ENCODE measurements at places on chromosomes 2 and 18. TPM values are rescaled to one million over a fixed set of nuclear protein-coding genes. Genes with fewer than 3 reads are reported as not detected.

HOXD4 gene
- total RNA-seq: not detected

MYOM1 gene
- total RNA-seq: 20.4 TPM

EPB41L3 gene
- not detected for total RNA-seq

GRCh38 chr2:225233234-225233633 lies 166.3 kb upstream of the NYAP2 start:
- H3K27ac ChIP-seq: no peak overlapping the region
- H3K27me3 ChIP-seq: no peaks in the 10 kb centered on the region
- no peaks in the 10 kb centered on the region for H3K4me1 ChIP-seq
- no peak for DNase-seq
- no peak overlapping the region for H3K4me3 ChIP-seq

DNA sequence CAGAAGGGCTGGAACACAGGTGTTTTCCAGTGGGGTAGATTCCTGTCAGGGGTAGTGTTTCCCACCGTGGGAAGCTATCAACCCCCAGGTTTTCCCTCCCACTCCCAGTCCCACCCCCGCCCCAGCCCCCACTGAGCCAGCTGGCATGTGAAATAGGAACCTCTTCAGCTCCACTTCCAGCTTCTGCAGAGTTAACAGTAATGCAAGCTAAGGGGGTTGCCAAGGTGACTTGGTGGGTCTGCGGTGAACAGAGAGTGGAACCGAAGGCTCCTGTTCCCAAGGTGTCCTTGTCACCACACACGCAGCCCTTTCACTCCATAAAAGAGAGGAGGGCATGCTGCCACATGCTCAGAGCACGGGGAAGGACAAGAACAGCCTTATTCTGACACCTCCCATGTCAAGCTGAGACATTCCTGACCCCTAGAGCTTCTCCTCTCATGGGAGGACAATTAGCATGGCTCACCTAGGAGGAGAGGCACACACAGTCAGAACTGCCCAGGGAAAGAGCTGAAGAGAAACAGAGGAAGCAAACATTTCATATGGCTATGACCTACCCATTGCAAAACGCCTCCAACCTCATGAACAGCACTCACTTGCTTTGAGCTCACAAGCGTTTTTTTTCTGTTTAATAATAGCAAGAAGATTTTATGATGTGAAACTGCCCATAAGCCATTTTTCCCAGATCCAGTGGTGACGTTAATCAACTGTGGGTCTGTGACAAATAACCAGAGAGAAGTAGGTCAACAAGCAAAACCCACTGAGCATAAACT lies 39.8 kb upstream of the TBC1D8 start:
- H3K4me3 ChIP-seq: no peak overlapping the region
- no peak for DNase-seq
- no peaks in the 10 kb centered on the region for H3K36me3 ChIP-seq

- H3K27me3 ChIP-seq: no peaks in the 10 kb centered on the region
- H3K27ac ChIP-seq: no peak overlapping the region
- no peaks in the 10 kb centered on the region for H3K36me3 ChIP-seq
- no peak overlapping the region for H3K4me3 ChIP-seq
These were observed 50.1 kb downstream of the CD226 start for GRCh38 chr18:69897397-69898108.

- no peaks in the 10 kb centered on the region for H3K36me3 ChIP-seq
- no peak for DNase-seq
- peaks cover 12% of the 10 kb centered on the region for H3K4me1 ChIP-seq
- H3K27ac ChIP-seq: no peak overlapping the region
- no peak overlapping the region for H3K4me3 ChIP-seq
These were observed 11.5 kb downstream of the PGAP1 start for GRCh38 chr2:196914867-196915460.

GRCh38 chr2:145344076-145344724 lies 824.3 kb upstream of the ZEB2 start:
- H3K36me3 ChIP-seq: no peaks in the 10 kb centered on the region
- no peaks in the 10 kb centered on the region for H3K4me1 ChIP-seq
- no peak for DNase-seq
- no peak overlapping the region for H3K4me3 ChIP-seq

- no peak overlapping the region for H3K4me3 ChIP-seq
- no peak overlapping the region for H3K27ac ChIP-seq
- no peaks in the 10 kb centered on the region for H3K4me1 ChIP-seq
- H3K36me3 ChIP-seq: peaks cover 60% of the 10 kb centered on the region
- no peaks in the 10 kb centered on the region for H3K27me3 ChIP-seq
These were observed 42.3 kb downstream of the XRCC5 start for GRCh38 chr2:216151313-216152025.

- peaks cover 9% of the 10 kb centered on the region for H3K4me1 ChIP-seq
These were observed 33.5 kb downstream of the SOWAHC start for GRCh38 chr2:109647636-109648035.

GRCh38 chr2:50333529-50334228 lies 698.3 kb downstream of the NRXN1 start:
- DNase-seq: no peak
- no peaks in the 10 kb centered on the region for H3K4me1 ChIP-seq
- no peaks in the 10 kb centered on the region for H3K36me3 ChIP-seq
- no peak overlapping the region for H3K27ac ChIP-seq
- H3K4me3 ChIP-seq: no peak overlapping the region
- no peaks in the 10 kb centered on the region for H3K27me3 ChIP-seq

DNA sequence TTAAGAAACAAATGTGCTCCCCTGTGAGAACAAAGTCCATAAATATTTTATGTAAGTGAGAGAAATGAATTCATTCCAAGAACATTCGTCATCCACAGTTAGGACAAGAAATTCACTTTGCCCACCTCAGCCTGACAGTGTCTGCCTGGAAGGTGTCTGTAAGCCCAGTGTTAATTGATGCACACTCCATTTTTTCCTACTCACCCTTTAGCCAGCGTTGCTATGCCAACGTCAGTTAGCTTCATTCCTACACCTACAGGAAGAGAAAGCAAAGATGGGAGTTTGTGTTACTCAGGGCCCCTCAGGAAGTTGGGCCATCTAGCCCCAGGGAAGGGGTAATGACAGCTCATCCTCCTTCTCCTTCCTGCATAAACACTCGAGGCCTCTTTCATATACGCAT lies 131.0 kb downstream of the ALPK2 start:
- no peak overlapping the region for H3K27ac ChIP-seq
- H3K4me3 ChIP-seq: no peak overlapping the region
- no peaks in the 10 kb centered on the region for H3K27me3 ChIP-seq

DNA sequence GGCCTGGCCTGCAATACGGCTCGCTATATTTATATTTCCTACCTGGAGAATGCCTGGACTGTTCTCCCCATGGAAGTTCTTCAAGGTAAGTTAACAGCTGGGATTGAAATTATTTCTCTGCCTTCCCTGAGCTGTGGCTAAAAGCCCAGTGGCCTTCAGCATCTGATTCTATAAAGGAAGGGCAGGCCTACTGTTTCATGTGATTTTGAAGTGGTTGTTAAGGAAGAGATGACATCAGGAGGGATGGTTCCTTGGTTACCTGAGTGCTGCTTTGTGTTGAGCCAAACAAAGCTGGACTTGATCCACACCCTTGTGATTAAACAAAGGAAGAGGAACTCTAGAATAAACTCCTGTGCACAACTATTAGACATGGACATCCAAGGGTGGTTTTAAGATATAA lies 61.6 kb downstream of the MFSD6 start:
- peaks cover 36% of the 10 kb centered on the region for H3K4me1 ChIP-seq
- H3K27ac ChIP-seq: peak overlapping the region; percentile 76

DNA sequence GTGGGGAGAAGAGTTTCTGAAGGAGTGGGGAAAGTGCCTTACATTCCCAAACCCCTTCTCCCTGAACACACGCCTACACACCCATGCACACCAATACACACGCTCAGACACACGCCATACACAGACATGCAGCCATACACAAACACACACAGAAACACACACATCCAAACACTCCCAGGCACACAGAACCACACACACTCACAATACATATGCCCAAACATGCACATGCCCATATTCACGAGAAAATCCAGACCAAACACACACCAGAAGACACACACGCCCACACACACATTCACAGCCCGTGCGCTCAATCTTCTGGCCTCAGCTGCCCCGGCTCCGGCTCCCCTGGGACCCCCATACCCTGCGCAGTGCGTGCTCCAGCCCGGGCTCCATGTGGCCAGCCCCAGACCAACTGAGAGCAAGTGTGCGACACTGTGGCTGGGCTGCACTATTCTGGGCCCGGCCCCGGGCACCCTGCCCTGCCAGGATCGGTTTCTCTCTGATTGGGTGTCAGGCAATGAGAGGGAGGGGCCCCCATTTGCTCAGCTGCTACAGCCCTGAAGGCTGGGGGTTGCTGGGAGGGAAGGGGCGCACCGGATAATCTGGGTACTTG lies at the start of gene PRKAG3:
Gene PRKAG3, minus strand, starts transcription at position 426 of the 613 bp plus-strand sequence.
- no peak within 1 kb of the TSS for H3K4me3 ChIP-seq
- H3K4me1 ChIP-seq: peaks cover 22% of the 10 kb centered on the region
- H3K27ac ChIP-seq: no peak within 1 kb of the TSS

DNA sequence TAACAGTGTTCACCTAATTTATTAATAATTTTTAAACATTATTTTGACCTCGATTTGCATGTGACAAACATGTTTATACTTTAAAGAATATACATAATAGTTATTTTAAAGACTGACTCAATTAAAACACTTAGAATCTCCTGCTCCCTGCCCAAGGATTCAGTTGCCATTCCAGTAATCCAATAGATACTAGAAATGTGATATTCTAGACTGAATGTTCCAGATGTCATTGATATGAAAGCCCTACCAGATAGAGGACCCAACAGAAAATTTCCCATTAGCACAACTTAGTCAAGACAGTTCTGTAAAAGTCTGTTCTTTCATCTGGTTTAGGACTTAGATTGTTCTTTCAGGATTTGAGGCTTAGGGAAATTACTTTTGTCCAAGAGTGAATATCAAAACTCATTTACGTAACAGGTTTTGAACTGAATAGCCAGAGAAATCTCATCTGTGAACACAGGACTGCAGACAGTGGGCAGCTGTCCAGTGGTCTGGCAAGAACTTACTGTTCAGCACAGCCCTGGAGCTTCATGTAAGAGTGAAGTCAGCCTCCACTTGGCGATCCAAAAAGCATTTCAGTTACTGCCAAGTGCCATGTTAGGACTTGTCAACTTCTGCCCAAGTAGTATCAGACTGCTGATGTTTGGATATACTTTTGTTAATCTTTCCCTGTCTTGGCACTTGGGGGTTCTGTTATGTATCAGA lies 77.5 kb downstream of the OSBPL6 start:
- H3K36me3 ChIP-seq: no peaks in the 10 kb centered on the region
- no peak overlapping the region for H3K4me3 ChIP-seq
- no peaks in the 10 kb centered on the region for H3K4me1 ChIP-seq
- no peak for DNase-seq
- no peak overlapping the region for H3K27ac ChIP-seq

DNA sequence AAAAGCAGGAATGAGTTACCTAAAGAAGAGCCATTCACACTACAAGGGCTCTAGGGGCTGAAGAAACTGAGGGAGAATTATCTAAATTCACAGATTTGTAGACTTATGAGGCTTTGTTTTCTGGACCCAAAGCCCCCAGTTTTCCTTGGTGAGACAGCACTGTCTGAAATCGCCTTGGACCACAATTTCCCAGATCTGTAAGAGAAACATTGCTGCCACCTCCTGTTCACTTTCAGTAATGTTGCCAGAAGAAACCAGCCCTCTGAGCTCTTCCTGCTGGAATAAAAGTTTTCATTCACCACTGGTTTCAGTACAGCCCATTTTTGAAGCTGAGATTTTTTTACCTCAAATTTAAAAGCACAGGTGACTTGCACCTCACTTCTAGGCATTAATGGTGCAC lies 169.2 kb downstream of the CDH20 start:
- H3K27ac ChIP-seq: no peak overlapping the region
- no peak overlapping the region for H3K4me3 ChIP-seq

- H3K27ac ChIP-seq: no peak overlapping the region
- no peak for DNase-seq
- peaks cover 15% of the 10 kb centered on the region for H3K4me1 ChIP-seq
These were observed 3.0 kb downstream of the PASK start for GRCh38 chr2:241146286-241146685.

DNA sequence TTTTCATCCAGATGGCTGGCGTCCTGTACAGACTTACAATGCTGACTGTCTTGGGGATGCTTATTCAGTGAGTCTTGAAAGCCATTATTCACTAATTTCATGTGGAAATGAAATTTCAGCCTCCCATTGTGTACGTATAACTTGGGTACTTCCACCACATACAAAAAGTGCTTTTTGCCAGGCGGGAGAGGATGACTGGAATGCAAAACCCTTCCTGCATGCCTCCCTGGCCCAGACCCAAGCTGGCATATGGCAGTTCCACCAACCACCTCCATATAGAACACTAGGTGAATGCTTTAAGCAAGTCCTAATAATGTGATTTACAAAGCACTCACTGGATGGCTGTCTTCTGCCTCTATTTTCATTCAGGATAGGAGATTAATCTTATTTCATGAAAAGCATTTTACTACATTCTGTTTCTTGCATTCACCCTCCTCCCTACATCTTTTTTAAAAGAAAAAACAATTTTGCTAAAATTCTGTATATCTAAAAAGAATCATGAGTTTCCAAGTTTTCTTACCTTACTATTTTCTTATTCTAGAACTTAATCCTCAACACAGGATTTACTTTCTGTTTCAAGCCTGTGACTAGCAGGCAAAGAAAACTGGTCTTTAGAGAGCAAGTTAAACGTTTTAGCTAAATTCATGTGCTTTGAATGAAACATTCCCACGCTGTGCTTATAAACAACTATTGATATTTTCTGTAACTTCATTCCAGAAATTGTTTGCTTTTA lies 327.6 kb downstream of the NCKAP5 start:
- H3K4me3 ChIP-seq: no peak overlapping the region
- no peak overlapping the region for H3K27ac ChIP-seq
- H3K36me3 ChIP-seq: no peaks in the 10 kb centered on the region
- DNase-seq: no peak
- no peaks in the 10 kb centered on the region for H3K4me1 ChIP-seq
- H3K27me3 ChIP-seq: no peaks in the 10 kb centered on the region

- H3K27ac ChIP-seq: no peak overlapping the region
- no peak for DNase-seq
- no peak overlapping the region for H3K4me3 ChIP-seq
These were observed 11.6 kb downstream of the CROCC2 start for GRCh38 chr2:240917684-240918257.

Measured in Calu3 (cell line).